Pancreas (tissue), 10 donors: ENCODE measurements at places on chromosomes 12 and 14. TPM values are rescaled to one million over a fixed set of nuclear protein-coding genes. Genes with fewer than 3 reads are reported as not detected.
A peak's percentile ranks its signal among the peaks of the same experiment; 100 is the strongest.

- no peak for DNase-seq
These were observed 173.9 kb downstream of the MYRFL start for GRCh38 chr12:69998922-69999321.

The TSPAN19 gene
- polyA plus RNA-seq = 0.57 TPM

GRCh38 chr14:78090864-78091263 is 79.3 kb upstream of the NRXN3 start:
- DNase-seq = no peak

- no peak for DNase-seq
These were observed 366.6 kb downstream of the NELL2 start for GRCh38 chr12:44509471-44509870.

DNA sequence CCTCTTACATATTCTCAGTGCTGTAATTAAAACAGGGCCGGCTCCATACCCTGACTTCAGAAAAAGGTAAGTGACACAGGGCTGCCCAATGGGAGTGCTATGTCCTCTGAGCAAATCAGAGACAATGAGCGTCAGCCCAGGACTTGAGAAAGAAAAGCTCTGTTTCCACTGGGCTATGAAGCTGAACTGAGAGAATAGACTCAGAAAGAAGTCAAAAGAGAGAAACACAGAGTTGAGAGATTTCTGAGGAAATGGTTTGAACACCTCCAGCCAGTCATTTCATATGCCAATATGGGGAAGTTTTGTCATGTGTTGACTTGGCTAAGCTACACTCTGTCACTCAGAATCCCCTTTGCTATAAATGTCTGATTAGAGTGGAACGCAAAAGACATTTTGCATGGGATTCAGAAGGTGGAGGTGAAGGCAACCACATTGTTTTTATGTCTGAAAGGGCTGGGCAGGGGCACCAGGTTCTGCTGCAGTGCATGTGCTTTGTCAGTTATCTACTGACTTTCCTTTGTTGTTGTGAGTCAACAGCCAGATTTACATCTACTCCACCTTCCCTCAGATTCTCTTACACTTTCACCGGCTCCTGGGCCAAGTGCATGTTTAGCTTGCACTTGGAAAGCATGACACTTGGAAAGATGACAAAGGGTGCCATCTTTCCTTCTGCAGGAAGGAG is 313.3 kb downstream of the DUSP6 start:
- no peak for DNase-seq

GRCh38 chr12:84643993-84644392 is 268.6 kb downstream of the SLC6A15 start:
- no peak for DNase-seq

The C12orf50 gene
- not detected for polyA plus RNA-seq

The TSPAN8 gene
- polyA plus RNA-seq = 95.9 TPM

DNA sequence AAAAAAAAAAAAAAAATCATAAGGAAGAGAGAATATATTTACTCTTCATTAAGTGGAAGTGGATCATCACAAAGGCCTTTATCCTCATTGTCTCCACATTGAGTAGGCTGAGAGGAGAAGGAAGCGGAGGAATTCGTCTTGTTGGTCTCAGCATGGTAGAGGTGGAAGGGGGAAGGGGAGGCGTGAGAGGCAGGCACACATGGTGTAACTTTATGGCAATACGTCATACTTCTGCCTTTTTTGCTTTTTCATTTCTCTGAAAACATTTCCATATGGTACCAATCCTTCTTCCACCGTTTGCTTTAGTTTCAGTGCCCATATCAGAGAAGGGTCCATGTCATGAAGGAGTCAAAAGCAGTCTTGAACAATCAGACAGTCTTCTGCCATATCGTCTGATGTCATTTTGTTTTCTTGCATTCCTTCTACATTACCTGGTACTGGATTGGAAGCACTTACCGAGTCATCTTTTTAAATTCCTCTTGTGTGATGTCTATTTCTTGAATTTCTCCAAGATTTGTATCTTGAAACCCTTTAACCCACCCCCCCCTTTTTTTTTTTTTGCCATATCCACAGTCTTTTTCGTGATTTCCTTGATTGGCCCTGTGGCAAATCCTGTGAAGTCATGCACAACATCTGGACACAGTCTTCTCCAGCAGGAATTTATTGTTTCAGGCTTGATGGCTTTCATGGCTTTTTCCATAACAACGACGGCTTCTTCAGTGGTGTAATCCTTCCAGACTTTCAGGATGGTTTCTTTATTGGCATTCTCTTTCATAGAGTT is 8.9 kb downstream of the FUT8 start:
- DNase-seq = no peak

DNA sequence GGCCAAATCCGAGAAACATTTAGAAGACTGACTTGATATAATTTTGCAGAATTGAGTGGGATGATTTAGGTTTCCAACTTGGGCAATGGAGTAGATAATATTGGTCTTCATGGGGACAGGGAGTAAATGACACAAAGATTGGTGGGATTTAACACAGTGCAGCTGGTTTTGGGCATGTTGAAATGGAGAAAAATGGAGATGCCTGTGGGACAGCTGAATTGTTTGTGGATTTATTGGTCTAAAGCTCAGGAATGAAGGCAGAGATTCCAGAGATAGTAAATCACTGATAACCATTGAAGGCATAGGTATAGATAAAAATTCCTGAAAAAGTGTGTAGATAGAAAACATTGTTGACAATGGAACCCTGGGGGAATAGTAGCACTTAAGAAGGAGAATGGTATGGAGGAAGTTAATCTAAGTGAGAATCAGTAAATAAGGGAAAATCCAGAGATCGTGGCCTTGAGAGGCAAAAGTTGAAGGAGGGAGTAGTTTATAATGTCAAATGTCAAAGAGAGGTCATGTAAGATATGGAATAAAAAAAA is 120.9 kb upstream of the ATP2B1 start:
- no peak for DNase-seq

DNA sequence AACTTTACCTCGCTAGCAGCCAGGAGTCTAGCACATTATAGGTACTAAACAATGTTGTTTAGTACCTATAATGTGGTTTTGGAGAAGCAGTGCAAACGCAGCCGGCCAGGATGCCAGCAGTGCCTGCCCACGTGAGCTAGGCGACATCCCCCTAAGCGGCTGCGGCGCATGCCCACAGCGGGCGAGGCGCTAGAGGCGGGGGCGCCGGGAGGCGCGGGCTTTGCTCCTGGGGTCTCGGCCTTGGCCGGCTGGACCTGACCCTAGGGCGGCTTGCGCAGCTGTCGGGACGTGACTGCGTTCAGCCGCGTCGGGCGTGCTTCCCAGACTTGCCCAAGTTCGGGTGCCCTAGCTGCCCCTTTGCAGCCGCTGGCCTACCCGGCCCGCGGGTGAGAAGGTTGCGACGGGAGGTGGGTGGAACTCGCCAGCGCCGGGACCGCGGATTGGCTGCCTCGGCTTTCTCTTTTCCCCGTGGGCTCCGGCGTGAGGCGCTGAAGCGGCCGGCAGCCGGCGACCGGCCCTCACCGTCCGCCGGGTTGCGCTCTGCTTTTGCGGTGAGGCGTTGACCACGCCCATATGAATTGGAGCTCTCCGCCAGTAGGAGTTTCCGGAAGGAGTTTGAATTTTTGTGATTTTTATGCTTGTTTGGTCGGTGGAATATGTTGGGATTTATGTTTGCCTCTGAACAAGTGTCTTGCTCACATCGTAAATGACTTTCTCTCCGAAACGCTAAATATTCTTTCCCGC is at the start of gene TMEM19:
TMEM19 (plus strand) TSS at position 169 of the 744 bp plus-strand sequence. CDS start 599 bp downstream, outside the sequence.
- peak; percentile 93 for DNase-seq

The VWF gene
- polyA plus RNA-seq = 25.6 TPM

- no peak for DNase-seq
These were observed 31.8 kb downstream of the CPSF2 start for GRCh38 chr14:92153581-92153980.

- no peak for DNase-seq
These were observed 7.0 kb upstream of the RASSF3 start for GRCh38 chr12:64603183-64603841.

- DNase-seq = no peak
These were observed 73.9 kb downstream of the ANO4 start for GRCh38 chr12:100868487-100868886.

The PYGL gene
- 5.0 TPM for polyA plus RNA-seq
